ENCODE measurements at places on chromosomes 5 and 9. TPM values are rescaled to one million over a fixed set of nuclear protein-coding genes. Genes with fewer than 3 reads are reported as not detected.

- H3K27ac ChIP-seq = no peak overlapping the region
- no peak overlapping the region for H3K4me3 ChIP-seq
- no peaks in the 10 kb centered on the region for H3K36me3 ChIP-seq
- DNase-seq = no peak
Observed at GRCh38 chr9:132412089-132412488, 2.1 kb downstream of the CFAP77 start.

DNA sequence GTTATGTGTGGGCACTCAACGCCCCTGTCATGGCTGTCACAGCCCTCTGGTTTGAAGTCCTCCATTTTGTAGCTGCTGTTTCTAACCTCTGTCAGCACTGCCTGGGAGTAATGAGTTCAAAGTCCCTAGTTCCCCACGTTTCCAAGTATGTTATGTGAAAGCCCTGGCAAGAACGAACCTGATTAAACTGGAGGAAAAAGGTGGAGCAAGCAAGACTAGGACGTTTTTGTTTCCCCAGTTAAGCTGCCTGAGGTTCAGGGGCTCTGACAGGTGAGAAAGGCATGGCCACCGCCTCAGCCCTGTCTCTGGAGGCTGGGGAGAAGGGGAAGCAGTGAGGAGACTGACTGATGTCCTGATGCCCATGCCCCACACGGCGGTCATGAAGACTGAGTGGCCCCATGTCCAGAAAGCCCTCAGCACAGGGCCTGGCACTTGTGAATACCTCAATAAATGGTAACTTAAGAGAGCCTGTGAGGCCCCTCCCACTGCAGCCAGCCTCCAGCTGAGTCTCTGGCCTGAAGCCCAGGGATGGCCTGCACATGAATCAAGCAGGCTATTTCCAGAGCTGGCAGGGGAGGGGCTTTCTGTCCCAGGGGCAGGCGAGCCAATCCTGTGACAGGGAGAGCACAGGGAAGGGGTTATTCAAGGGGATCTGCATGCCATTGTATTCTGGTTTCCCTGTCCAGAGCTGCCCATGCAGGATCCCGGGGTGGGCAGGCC, 61.8 kb downstream of the PFDN1 start:
- H3K4me3 ChIP-seq = no peak overlapping the region
- H3K27ac ChIP-seq = peak overlapping the region; percentile 91
- peaks cover 88% of the 10 kb centered on the region for H3K4me1 ChIP-seq
- peak; percentile 95 for DNase-seq
- no peaks in the 10 kb centered on the region for H3K27me3 ChIP-seq

GRCh38 chr9:2158766-2159430, 143.8 kb downstream of the SMARCA2 start:
- H3K36me3 ChIP-seq = no peaks in the 10 kb centered on the region
- no peak for DNase-seq
- peak overlapping the region; percentile 63 for H3K4me3 ChIP-seq

DNA sequence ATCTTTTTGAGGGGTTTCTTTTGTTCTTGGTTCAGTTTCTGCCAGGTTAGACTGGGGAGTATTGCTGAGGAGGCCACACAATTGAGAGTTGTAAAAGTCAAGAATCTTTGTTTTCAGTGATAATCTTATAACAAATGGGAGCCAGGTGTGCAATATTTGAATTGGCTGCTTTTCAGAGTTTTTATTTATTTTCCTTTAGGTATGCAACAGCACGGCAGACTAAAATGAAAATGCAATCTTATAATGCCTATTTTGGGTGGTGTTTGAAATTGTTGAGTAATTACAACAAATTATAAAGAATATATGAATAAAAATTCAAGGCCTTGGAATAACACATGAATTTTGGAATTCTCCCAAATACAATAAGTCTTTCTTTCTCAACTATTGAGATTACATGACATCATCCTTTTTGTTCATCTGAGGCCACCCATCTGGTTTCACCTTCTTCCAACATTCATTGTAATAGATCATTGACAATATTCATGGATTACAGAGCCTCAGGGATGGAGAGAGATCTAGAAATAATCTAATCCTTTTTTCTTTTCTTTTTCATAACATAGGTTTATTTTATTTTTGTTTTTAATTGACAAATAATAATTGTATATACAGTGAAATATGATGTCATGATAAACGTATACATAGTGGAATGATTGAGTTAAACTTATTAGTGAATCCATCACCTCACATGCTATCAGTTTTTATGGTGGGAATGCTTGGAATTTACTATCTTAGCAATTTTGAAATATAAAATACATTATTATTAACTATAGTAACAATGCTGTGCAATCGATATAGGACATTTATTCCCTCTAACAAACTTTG, 1061.0 kb downstream of the NR2F1-AS1 start:
- DNase-seq = no peak
- H3K4me3 ChIP-seq = no peak overlapping the region
- H3K27ac ChIP-seq = no peak overlapping the region
- H3K27me3 ChIP-seq = no peaks in the 10 kb centered on the region
- no peaks in the 10 kb centered on the region for H3K36me3 ChIP-seq

TAF11L7 gene
- not detected for total RNA-seq

RALGPS1 gene
- 2.2 TPM for total RNA-seq

DNA sequence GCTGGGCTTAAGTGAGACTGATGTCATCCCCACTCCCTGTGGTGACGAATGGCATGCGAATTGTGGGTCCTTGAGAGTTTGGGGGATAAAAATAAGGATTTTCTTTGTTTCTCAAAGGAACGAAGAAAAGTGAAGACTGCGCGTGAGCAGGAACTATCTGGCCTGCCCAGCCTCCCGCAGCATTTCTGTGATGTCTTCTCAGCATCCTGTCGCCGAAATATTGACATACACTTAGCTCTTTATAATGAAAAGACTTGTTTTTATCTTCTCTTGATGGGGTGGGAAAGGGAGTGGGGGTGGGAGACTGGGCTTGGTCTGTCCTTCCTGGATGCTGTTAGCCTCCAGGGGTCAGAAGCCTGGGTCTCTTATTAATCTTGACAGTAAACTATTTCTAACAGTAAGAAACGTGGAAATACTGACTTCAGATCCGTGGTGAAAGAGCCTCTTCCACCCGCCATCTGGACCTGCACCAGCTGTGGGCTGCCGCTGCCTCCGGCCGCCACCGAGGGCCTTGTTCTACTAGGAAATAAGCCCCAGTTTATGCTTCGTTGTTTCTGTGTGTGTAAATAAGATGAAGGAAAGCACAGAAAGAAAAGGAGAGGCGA, 239.6 kb downstream of the FANCC start:
- peaks cover 9% of the 10 kb centered on the region for H3K36me3 ChIP-seq
- peaks cover 84% of the 10 kb centered on the region for H3K4me1 ChIP-seq
- peak overlapping the region; percentile 91 for H3K27ac ChIP-seq
- DNase-seq = no peak
- H3K4me3 ChIP-seq = no peak overlapping the region

Measured in gastrocnemius medialis (tissue), 4 donors.